Midbrain (tissue), 1 donor: ENCODE measurements at places on chromosomes 6 and 20.
A peak's percentile ranks its signal among the peaks of the same experiment; 100 is the strongest.

- DNase-seq = no peak
Measured at GRCh38 chr6:118574051-118574865, 26.2 kb downstream of the PLN start.

GRCh38 chr20:24906806-24907205 lies 42.3 kb upstream of the CST7 start:
- DNase-seq = no peak

DNA sequence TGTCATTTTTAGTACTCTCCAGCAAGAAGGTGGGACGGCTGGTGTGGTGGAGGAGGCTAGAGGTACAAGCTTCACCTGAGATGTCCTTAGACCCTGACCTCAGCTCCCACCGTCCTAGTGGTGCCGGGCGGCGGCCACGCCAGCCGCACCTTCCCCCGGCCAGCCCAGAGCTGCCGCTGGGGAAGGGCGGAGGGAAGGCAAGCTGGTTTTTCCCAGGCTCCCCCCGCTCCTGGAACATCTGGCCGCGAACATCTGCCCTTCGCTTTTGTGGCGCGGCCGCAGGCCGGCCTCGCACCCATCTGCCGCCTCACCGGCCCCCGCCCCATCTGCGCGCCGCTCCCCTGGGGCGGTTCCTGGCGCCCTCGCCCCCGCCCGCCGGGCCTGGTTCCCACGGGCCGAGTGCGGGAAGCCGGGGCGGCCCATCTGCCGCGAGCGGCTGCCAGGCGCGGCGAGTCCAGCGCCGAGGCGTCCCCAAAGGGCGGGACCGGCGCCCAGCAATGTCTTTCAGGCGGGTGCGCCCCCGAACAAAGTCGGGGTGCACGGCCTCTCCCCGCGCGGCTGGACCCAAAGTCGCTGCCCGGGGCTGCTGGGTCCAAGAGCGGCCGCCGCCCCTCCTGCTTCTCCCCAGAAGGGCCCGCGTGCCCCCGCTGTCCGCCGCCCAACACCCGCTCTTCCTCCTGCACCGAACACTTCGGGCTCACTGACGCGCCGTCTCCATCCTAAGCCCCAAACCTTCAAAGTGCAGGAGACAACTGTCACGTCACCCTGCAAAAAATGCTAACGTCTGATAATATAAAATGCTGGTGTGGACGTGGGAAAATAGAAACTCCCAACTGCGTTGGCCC lies 17.3 kb upstream of the ID1 start:
- DNase-seq = no peak

GRCh38 chr6:133136177-133136880 lies 104.8 kb upstream of the EYA4 start:
- no peak for DNase-seq

DNA sequence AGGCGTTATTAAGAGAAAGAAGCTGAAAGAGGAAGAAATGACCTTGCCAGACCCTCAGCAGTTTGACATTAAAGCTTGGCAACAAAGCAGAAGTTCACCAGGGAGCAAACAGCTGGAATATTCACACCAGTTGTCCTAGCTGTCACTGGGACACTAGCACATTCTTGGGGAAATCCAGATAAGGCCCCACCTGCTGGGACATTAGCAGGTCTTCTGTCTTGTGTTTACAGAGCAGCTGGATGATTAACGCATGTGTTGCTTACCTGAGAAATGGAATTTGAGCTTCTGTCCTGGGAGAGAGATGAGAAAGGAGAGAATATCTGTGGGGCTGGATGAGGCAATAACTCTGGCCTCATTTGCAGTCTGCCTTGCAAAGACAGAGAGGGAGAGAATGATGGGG lies 137.6 kb upstream of the RIN2 start:
- no peak for DNase-seq

GRCh38 chr6:35831257-35832007 lies 26.3 kb downstream of the LHFPL5 start:
- DNase-seq = no peak

DNA sequence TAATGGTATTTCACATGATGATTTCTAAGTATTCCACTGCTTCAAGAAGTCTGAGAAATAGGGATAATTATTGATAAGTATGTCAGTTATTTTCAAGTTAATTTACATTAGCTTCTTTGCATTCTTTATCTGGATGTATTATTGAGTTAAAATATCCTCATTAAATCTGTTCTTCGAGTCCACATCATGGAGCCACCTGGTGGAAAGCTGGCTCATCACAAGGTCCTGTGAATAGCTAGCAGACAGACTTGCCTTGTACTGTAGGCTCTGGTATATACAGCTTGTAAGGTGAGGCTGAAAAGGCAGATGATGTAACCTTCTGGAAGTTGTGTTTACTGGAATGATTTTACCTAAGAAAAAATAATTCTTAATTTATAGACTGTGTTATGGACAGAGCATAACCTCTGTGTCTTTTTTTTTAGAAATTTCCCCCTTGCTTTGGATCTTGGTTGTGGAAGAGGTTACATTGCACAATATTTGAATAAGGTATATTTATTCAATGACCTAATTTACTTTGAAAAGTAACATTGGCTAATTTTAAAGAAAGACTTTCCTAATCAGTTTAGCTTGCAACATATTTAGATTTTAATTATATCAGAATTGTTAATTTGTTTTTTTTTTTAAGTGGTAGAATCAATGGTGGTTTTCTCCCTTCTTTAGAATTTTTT lies 3.5 kb downstream of the NDUFAF5 start:
- DNase-seq = peak; percentile 1
